ENCODE measurements at places on chromosomes 6 and 20.

- DNase-seq: no peak
Observed at GRCh38 chr6:33488339-33488738, 34.0 kb downstream of the ZBTB9 start.

GRCh38 chr20:11437611-11438380, 479.9 kb upstream of the BTBD3 start:
- DNase-seq: no peak

DNA sequence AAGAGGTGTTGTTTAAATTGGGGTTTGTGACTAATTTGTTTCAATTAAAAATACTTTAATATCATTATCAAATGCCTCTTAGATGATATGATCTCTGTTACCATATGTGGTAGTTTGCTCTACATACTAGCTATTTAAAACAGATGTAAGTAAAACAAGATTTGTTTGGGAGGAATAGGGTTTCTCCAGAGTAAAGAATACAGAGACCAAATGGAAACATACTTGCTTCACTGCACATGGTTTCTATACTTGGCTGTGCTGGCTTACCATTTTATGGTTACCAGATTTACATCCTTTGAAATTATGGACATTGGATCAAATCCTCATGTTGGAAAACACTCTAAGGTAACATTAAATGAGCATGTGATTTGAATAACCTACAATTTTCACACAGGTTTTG, 588.3 kb downstream of the CD109 start:
- no peak for DNase-seq

GRCh38 chr20:41177636-41178035, 40.3 kb downstream of the PLCG1 start:
- peak; percentile 87 for DNase-seq

- no peak for DNase-seq
Observed at GRCh38 chr6:151024597-151024996, 159.1 kb downstream of the MTHFD1L start.

DNA sequence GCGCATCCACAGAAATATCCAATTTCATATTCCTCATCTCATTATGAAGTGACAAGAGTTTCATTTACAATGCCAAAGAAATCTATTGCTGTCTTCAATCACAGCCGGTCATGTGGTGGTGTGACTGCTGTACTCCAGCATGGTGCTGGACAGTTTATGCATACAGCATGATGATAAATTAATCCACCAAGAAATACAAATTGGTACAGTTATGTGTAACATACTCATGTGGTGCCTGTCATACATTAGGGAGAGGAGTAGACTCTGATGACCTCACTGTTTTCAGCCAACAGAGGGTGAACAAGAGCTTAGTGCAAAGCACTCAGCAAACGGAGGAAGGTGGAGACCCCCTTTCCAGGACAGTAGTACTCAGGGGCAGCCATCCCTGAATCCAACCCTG, 178.4 kb upstream of the SYNDIG1 start:
- no peak for DNase-seq

GRCh38 chr20:47365023-47365764, 8.7 kb upstream of the ZMYND8 start:
- DNase-seq: no peak

DNA sequence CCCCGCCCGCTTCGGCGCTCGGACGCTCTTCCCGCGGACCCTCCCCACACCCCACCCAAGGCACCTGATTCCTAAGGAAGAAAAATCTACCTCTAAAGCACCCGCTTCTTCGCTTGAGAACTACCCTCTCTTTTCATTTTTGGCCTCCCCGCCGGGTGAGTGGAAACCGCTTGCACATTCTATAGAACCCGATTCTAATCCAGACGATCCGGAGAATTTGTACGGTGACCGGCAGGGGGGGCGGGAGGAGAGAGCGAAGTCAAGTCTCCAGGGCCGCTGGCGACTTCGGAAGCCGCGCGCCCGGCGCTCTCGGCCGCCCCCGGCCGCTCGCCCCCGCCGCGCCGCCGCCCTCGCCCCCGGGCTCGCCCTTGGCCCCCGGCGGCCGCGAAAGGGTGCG, at the start of gene RBM24:
RBM24 (plus strand) TSS at position 262 of the 397 bp plus-strand sequence. CDS start 221 bp downstream, outside the sequence.
- DNase-seq: peak; percentile 40

GRCh38 chr6:56756219-56756789, 113.6 kb upstream of the DST start:
- DNase-seq: no peak

DNA sequence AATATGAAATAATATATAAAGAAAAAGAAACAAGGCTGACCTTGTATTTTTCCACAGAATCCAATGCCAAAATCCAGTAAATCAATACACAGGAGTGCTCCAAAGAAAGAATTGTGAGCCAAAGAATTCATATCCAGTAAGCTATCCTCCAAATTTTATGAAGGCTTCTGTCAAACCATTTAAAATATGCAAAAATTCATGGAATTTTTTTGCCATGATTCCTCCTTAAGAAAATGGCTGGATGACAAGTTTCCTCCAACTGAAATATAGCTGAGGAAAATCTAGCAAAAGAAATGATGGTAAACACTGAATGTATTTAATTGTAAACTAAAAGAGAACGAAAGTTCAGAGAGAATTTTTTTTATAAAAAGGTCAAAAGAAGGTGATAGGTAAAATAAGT, 290.3 kb downstream of the UBE3D start:
- no peak for DNase-seq

GRCh38 chr6:93919365-93919764, 500.0 kb upstream of the EPHA7 start:
- no peak for DNase-seq

- DNase-seq: no peak
Observed at GRCh38 chr6:2020909-2021308, 224.5 kb downstream of the GMDS start.

DNA sequence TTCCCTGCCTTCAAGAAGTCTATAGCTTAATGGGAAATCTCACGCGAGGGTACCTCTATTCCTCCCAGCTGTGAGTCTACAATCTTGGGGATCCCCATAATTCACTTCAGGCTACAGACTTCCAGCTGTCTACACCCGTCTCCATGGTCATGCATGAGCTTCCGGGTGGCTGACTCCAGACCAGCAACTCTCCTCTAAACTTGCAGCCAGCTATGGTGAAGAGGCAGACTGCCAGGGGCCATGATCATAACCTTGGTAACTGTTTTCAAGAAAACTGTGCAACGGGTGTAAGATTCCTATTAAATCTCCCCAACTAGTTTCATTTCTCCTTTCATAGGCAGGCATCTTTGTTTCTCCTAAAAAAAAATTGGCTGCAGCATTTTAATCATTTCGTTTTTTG, 534.4 kb upstream of the CHD6 start:
- DNase-seq: no peak

GRCh38 chr6:2918936-2919335, 15.8 kb upstream of the SERPINB9 start:
- no peak for DNase-seq

DNA sequence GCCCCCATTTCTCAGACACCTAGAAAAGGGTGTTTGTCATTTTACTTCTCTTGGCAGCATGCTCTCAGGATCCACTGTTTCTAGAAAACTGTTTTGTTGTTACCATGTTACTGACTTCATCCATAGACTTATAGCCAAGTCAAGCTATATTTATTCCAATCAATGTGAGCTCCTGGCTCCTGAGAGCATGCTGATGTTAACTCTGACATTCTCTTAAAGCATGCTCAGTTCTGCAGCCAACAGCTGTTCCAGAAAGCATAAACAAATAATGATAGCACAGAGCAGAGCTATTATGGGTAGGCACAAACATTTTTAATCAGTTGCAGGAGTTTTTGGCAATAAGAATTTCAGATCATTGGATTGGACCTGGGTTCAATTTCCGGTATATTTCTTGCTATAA, 92.4 kb upstream of the CEP85L start:
- no peak for DNase-seq

DNA sequence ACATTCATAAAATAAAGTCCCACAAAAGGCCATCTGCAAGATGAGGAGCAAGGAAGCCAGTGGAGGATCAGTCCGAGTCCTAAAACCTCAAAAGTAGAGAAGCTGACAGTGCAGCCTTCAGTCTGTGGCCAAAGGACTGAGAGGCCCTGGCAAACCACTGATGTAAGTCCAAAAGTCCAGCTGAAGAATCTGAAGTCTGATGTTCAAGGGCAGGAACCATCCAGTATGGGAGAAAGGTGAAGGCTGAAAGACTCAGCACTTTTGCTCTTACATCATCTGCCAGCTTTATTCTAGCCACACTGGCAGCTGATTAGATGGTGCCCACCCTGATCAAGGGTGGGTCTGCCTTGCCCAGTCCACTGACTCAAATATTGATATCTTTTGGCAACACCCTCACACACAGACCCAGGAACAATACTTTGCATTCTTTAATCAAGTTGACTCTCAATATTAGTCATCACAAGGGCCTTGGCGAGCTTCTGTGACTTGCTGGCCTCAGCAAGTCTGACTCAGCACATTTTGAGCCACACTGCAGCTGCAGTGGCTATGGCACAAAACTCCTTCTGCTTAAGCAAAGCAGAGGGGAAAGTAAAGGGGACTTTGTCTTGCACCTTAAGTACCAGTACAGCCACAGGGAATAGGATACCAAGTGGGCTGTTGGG, 1370.3 kb upstream of the CITED2 start:
- peak; percentile 43 for DNase-seq

DNA sequence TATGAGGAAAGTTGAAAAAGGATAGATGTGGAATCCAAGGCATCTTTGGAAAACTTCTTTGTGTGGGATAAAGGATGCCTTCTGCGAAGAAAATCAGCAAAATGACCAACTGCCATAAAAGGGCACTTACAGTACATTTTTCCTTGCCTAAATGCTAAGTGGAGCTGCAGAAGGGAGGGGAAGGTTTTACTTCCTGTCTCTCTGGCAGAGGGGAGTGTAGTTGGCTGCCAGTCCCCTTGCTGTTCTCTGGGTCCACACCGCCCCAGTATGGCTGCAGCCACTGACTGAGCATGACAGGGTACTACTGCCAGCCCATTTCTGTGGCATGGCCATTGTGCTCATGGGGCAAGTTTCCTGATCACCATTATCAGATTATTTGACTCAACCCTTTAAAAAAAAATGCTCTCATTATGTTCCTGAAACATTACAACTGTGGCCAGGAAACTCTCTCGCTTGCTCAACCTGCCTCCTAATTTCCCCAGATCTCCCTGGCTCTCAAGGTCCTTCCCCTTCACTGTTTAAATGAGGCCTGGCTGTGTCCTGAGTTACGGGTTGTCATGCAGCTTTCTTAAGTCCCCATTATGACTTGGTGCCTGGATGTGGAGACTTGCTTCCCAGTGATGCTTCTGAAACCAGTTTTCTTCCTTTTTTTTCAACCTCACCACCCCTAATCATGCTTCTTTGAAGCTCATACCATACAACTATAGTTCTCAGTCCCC, 34.5 kb upstream of the FAM184A start:
- no peak for DNase-seq

DNA sequence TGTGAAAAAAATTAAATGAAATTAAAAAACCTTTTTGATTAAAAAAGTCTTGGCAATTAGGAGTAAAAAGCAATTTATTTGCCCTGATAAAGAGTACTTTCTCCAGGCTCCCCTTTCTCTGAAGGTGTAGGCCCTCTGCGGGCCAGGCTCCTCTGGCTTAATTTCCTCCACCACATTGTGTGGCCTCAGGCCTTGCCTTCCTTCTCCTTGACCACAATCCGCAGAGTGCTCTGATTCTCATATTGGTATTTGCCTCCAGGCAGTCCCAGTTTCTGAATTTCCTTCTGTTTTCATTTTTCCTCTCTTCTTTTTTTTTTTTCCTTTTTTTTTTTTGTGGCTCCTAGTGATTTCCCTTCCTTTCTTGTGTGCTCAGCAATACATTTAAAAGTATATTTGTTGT, 96.4 kb downstream of the AIG1 start:
- no peak for DNase-seq

DNA sequence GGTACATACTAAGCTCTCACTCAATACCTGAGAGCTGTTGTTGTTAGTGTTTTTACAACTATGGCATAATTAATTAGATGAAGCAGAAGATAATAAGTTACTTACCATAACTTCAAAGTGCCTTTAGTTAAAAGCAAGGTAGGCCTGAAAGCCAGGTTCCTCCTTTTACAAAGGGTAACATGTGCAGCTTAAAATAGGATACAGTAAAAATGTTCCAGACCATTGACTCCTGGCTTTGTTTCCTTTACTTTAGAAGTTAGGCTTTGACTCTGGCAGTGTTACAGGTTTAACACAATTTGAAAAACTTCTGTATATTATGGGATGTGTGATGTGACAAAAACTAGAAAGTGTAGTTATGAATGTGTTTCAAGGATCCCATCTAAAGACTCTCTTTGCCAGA, 522.5 kb downstream of the EPM2A start:
- no peak for DNase-seq

GRCh38 chr6:53171605-53172467, 23.2 kb upstream of the GCM1 start:
- peak; percentile 62 for DNase-seq

- no peak for DNase-seq
Observed at GRCh38 chr6:99331531-99331930, 17.9 kb downstream of the FAXC start.

DNA sequence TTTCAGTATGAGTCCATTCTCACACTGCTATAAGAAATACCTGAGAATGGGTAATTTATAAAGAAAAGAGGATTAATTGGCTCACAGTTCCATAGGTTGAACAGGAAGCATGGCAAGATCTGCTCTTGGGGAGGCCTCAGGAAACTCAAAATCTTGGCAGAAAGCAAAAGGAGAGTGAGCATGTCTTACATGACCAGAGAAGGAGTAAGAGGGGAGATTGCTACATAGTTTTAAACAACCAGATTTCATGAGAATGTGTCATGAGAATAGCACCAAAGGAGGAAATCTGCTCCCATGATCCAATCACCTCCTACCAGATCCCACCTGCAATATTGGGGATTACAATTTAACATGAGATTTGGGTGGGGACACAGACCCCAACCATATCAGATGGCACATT, 672.4 kb downstream of the HTR1B start:
- DNase-seq: peak; percentile 13

- DNase-seq: no peak
Observed at GRCh38 chr6:168609026-168609685, 168.2 kb downstream of the SMOC2 start.

DNA sequence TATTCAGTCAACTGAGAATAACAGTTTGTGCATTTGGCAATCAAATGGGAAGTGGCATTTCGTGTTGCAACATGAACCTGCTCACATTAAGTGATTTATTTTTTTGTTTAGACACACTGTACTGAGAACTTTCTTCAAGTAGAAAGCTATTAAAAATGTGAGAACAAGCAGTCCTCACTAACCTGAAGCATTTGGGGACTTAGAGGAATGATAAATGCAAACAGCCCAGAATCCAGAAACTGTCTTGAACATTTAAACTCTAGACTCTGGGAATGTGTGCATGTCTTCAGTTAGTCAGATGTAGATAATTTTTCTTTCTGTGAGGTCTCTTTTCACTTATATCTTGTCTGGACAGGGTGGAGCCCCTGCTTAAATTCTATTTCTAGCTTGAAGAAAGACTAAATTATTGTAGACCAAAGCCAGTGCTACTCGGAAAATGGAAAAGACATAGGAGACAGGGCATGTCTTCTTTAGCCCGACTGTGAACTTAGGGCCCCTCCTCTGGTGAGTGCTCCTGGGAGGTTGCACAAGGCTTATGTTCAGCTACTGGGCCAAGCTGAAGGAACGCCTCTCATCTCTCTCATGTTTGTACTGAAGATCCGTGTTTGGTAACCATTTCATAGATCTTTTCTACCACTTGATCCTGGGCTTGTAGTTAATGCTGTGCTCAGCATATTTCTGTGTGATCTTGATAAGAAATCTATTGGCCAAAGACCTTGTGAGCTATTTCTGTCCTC, 70.1 kb downstream of the SLX4IP start:
- peak; percentile 98 for DNase-seq

- DNase-seq: no peak
Observed at GRCh38 chr6:22681761-22682160, 112.4 kb downstream of the HDGFL1 start.

Measured in amniotic epithelial cell (primary cell).